K562 (cell line): ENCODE measurements at places on chromosomes 3 and 15.

GRCh38 chr3:101281521-101282030, 38.8 kb downstream of the IMPG2 start:
- DNase-seq, result no peak

GRCh38 chr3:56800130-56800831, 1.5 kb downstream of the ARHGEF3 start:
- no peak for DNase-seq

GRCh38 chr3:108412121-108412750, 98.2 kb downstream of the MYH15 start:
- no peak for DNase-seq

DNA sequence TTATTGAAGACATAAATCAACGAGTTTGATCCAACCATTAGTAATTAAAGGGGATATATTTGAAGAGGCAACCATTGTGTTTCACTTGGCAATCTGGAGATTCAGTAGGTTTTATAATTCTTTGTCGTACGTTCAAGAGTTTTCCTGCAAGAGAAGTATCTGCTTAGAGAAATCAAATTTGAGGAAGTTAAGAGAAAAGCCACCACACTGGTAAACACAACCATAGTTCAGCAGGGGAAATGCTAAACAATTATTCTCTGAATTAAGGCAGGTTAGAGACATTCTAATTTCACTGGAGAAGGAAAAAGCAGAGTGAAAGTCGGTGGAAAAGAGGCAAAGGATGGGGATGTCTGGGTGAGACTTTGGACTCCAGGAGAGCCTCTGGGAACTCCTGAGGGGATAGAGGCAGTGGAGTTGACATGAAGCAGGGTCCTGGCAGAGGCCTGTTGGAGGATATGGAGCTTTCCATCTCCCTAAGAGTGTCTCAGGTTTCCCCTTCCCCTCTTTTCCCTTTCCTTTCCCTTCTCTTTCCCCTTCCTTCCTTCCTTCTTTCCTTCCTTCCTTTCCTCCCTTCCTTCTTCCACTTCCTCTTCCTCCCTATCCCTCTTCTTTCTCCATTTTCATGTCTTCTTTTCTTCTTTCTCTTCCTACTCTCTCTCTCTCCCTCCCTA, 26.5 kb downstream of the SPINK8 start:
- no peak for DNase-seq

DNA sequence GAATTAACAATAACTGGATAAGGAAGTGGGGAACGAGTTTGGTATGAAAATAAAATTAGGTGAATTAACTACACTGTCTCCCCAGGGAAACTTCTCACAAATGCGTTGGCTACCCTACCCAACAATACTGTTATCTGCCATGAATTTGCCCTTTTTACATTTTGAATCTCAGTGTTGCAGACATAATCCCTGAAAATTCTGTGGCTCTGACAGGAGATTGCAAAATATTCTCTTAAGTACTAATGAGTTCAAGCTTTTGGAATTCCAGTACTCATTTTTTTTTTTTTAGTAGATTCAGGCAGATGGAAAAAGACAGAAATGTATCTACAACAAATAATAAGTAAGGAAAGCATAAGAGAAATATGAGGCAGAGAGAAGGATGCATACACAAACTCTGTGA, 332.6 kb downstream of the LSAMP start:
- DNase-seq, result no peak

- no peak for DNase-seq
Observed at GRCh38 chr3:74590620-74591262, 23.7 kb downstream of the CNTN3 start.
